ENCODE measurements at places on chromosomes 3 and 15.

DNA sequence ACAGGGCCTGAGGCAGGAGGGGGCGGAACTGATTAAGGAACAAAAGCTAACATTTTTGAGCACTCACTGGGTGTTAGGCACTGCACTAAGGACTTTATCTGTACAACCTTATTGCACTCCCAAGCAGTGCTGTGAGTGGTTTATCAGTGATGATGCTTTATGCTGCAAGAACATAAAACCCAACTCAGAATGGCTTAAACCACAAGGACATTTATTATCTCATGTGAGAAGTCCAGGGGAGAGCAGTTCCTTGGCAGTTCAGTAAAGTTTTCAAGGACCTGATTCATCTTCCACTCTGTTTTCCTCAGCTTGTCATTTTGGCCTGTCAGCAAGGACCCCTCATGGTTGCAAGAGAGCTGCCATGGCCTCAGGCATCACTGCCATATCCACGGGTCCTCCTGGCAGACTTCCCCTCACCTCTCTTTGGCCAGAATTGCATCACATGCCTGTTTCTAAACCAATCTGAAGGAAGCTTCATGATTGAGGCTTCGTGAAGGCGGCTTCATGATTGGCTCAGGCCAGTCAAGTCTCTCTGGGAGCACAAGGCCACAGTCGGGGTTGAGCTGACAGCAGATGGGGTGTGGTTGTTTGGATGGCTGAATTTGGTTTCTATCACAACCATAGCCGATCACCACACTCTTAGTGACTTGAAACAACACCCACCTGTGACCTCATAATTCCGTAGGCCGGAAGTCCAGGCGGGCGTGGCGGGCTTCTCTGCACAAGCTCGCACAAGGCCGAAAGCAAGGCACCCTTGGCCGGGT is 15.8 kb downstream of the EFCC1 start:
- DNase-seq = no peak

DNA sequence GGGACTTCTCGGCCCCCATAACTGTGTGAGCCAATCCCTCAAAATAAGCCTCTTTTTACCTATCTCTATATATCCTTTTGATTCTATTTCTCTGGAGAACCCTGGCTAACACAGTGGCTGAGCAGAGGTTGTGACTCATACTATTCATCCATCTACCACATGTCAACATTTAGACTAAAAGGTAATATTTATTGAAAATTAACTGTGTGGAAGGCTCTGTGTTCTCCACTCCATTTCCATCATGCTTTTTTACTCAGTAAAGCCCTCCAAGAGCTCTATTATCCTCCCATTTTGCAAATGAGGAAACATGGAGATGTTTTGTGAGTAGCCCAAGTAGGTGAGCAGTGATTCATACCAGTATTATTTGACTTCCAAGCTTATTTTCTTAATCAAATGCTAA is 217.9 kb upstream of the DCBLD2 start:
- no peak for DNase-seq

GRCh38 chr3:94615275-94616065 is 552.6 kb downstream of the NSUN3 start:
- no peak for DNase-seq

DNA sequence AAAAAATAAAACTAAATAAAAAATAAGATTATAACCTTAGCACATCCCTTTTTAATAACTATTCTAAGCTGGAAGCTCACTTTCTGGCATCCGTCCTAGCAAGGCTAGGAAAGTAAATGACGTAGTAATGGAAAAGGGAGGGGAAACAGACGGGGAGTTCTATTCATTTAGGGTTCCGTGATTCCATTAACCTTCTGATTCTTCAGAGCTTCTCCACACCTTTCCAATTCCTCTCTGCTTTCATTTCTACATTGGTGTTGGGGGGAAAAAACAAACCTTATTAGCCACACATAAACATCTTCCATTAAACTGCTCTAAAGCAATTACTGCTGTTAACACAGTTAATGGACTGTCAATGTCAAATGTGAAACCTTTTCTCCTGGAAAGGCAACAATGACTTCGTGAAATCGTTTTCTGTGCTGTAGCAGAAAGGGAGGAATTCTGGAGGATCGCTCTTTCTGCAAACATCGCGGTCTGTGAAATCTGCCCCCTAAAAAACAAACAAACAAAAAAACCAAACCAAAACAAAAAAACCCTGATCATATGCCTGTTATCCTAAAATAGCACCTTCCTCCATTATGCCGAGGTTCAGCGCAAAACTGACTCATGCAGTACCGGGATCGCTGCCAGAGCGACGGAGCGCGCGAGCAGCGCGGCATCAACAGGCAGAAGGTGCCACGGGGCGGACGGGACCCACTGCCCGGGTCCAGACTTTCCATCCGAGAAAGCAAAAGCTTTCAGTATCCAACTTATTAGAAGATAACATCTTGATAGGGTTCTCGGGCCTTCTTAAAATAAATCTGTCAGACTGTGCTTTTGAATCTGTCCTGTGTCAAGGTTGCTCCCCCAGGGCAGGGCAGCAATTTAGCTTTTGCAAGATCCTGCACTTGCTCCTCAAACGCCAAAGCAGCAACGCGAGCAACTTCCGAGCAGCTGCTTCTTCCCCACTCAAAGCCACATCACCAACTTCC is 156.2 kb downstream of the FGF12 start:
- DNase-seq = no peak

GRCh38 chr3:31614162-31614921 is 81.6 kb downstream of the STT3B start:
- DNase-seq = no peak

GRCh38 chr15:68352401-68353062 is 75.0 kb downstream of the FEM1B start:
- no peak for DNase-seq
